ENCODE measurements at places on chromosomes 3 and 15.

GRCh38 chr3:27090275-27091041 lies 278.7 kb downstream of the NEK10 start:
- no peak for DNase-seq

GRCh38 chr15:77840991-77841775 lies 208.5 kb upstream of the LINGO1 start:
- no peak for DNase-seq

DNA sequence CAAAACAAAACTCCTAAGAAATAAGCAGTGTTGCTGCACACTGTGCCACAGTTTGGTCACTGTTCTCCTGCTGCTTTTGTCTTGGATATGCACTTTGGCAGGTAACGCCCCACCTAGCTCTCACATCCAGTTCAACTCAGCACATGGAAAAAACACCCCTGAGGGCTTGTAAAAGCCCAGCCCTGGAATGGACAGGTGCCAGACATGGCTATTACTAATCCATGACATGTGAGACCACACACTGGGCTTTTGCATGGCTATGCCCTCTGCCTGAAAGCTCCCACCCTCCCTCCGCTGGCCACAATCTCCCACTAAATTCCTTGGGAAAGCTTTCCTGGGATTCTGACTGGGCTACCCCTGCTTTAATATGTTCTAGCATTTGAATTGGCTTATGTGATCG lies 24.7 kb upstream of the ZBED2 start:
- no peak for DNase-seq

DNA sequence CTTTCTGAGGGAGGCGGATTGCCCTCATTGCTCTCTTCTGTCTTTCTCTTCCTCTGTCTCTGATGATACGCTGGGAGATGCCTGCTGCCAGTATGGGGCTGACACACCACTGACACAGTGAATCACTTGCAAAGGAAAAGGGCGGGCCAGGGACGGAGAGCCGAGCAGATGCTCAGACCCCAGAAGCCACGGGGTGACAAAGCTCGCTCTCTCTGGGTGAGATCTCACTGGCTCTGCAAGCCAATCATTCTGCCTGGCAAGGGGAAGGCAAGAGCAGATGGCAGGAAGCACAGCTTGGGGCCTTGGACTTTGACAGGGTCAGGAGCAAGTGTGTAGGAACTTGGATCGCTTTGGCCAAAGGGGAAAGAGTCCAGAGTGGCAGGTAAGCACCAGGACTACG lies 198.7 kb downstream of the NTRK3 start:
- DNase-seq, result no peak

DNA sequence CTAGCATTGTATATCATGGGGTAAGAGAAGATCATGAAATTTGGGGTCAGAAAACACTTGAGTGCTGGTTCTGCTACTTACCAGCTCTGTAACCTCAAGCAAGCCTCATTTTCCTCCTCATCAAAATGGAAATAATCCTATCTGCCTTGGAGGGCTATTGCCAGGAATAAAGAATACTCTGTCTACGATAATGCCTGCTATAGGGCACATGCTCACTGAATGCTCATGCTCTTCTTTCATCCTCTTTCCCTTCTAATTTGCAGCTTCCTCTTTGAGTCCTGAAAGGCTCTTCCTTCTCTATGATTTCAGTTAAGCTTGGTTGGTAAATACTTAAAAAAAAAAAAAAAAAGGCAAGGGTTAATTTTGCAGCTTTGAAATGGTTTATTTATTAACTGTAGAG lies 12.8 kb downstream of the RTP1 start:
- DNase-seq, result no peak

- DNase-seq, result no peak
These were observed 235.5 kb downstream of the PTPRG start for GRCh38 chr3:61796911-61797310.

DNA sequence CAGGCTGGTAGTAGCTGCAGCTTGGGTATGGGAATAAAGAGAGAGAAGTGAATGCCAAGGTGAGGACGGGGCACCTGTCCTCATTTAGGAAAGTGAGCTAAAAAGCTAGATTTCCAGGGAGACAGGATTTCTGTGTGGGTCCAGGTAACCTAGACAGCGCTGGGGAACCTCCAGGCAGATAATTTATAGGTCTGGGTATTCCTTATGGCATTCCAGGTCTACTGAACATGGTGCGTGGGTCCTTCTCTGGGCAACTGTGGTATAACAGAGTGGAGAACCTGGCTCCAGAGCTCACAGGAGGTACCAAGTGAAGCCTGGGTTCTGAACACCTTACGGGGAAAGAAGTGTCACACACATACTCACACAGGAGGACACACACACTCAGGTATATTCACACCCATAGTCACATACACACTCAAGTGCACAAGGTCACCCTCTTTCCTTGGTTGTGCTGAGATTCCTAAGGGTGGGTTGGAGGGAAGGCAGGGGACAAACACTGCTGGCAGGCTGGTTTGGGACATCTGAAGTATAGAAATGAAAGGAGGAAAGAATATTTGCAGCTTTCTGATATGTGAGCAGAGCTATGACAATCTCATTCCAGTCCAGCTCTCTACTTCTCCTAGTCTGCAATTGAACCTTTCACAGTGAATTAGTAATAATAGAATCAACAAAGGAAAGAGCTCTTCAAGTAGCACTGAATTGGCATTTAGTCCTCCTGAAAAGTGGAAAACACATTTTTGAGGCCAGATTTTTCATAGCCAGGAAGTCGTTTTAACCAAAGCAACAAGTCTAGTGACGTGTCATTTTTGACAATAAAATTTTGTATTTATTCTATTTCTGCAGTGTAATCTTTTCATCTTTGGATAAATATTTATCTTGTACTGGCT lies 37.4 kb upstream of the ITGA11 start:
- DNase-seq, result no peak

- no peak for DNase-seq
These were observed 41.6 kb downstream of the WDR76 start for GRCh38 chr15:43868406-43868805.

DNA sequence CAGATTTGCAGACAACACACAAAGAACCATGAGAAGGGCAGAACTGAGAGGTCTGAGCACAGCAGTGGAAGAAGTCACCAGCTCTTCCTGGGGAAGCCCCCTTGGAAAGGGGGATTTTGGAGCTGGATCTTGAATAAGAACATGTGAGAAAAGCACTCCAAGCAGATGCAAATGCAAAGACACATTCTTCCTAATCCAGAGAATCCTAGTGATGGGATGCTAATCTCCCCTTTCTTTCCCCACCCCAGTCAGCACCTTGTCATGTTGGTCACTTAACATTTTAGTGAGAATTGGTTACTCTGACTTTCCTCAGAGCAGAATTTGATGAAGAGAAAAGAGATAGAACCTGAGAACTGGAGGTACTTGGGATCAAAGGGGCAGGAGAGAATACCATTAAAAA lies 148.5 kb downstream of the SSR3 start:
- DNase-seq, result no peak

DNA sequence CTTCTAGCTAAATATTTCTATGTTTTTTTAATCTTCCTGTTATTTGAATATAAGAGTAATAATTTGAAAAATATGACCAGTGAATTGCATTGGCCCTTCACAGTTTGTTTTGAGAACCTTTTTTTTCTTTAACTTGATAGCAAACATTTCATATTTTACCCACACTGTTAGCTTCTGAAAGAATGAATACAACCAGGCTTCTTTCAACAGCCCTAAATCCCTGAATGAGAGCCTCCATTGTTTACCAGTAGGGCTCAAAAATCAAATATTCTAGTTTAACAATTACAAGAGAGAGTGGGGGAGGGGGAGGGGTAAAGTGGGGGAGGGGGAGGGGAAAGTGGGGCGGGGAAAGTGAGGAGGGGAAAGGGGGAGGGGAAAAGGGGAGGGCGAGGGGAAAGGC lies 14.5 kb upstream of the TOP2B start:
- no peak for DNase-seq

DNA sequence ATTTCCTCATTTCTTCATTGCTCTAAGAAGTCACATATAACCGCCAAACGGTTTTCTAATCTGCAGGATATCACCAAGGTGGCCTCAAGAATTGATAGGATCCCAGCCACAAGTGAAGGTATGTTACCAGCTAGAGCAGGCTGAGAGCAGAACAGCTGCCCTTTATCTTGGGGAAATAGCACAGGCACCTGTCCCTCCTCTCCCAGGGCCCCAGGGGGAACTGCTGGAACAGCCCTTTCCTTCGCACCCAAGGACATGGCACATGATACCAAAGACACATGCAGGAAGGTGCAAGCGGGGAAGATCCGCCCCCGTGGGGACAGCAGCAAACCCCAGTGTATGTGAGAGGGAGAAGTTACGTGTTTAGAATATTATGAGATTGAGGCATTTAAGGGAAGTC lies 35.3 kb downstream of the HOMER2 start:
- DNase-seq, result no peak

GRCh38 chr15:33311312-33311971 lies 675 bp downstream of the RYR3 start:
- DNase-seq, result no peak

Data from stimulated activated CD8-positive, alpha-beta memory T cell treated with anti-CD3 and anti-CD28 coated beads, Interleukin-15, amount 100 ng/mL, for 4 hours (primary cell).